MCF 10A (cell line): ENCODE measurements at places on chromosomes 7 and 10. TPM values are rescaled to one million over a fixed set of nuclear protein-coding genes. Genes with fewer than 3 reads are reported as not detected.

DNA sequence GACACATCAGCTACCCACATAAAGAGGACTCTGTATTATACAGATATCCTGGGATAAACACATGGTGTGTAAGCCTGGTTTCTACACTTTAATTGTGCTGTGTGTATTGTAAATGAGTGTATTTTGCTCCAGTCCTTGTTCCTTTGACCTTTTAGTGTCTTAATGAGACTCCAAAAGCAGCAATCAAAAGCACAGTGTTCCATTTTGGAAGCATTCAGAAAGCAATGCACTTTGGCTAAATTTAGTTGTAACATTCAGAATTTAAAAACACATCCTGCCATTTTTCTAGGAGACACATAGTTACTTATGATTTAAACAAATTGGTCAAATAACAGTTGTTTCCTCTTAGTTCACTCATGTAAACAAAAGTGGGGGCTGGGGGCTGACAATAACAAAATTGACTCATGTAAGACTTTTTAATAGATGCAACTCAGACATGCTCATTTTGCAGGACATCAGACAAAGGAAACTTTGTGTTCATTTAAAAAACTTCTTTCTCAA lies 122.2 kb downstream of the GPR37 start:
- no peak for DNase-seq

- DNase-seq: peak; percentile 22
These were observed 939.6 kb downstream of the NRG3 start for GRCh38 chr10:82814635-82815034.

DNA sequence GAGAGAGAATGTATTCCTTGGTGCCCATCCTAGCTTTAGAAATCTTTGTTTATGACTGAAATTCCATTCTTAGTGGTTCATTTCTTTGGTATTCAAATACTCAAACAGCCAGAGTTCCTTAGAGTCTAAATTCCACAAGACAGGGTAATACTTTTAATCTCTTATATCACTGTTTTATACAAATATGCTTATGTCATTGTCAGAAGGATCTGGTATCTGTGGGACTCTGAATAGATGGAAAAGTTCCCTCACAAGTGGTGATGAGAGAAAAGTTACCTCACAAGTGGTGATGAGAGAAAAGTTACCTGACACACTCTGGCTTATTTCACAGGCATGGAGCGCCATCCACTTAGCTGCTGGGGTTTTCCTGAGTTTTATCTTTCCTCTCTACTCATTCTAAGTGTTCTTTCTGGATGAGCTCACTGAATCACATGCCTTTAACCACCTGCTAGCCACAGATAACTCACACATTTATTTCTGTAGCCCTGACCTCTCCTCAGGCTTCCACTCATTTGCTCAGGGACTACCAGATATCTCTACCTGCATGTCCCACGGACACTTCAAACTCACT lies 784.0 kb downstream of the SUGCT start:
- no peak for DNase-seq

- no peak for DNase-seq
These were observed 25.4 kb downstream of the TMEM273 start for GRCh38 chr10:49162761-49163310.

DNA sequence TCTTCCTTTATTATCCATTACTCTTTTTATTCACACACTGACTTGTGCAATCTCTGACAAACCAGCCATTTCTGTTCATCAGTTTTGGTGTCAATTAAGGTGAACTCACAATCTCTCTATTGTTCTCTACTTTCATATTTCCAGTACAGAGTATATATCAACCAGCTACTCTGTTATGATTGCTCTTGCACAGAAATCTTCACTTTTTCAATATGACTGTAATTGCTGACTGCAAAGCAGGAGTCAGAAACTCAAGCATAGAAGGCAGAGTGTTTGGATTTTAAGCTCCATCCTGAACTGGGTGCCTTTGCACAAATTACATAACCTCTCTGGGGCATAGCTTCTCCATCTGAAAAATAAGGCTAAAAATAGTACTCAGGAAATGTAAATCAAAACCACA lies 1042.0 kb downstream of the GRM8 start:
- DNase-seq: no peak

DNA sequence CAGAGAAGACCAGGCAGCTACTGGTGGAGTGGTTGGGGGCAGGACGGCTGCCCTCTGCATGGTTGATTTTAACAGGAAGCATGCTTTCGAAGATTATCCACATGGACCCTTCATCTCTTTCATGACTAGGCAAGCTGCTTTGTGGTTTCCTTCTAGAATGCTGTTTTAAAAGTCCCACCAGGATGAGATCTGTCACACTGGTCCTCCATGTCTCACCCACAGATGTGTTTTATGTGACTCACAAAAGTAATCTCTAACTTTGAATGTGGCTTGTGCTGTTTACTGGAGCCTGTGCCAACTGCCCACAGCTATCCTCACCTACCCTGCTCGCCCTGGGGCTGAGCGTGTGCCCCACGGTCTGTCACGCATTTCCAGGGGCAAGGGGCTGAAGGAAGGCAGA lies 188.8 kb downstream of the GFRA1 start:
- no peak for DNase-seq

- no peak for DNase-seq
These were observed 109.2 kb upstream of the CAV2 start for GRCh38 chr7:116390363-116390762.

DDX56 gene
- 104 and 105 TPM in 2 replicates for total RNA-seq

PRPS1L1 gene
- total RNA-seq: not detected in 2 replicates
